ENCODE measurements at places on chromosomes 2 and 18. TPM values are rescaled to one million over a fixed set of nuclear protein-coding genes. Genes with fewer than 3 reads are reported as not detected.

The DNER gene
- total RNA-seq: not detected

The CHRND gene
- total RNA-seq: not detected

DNA sequence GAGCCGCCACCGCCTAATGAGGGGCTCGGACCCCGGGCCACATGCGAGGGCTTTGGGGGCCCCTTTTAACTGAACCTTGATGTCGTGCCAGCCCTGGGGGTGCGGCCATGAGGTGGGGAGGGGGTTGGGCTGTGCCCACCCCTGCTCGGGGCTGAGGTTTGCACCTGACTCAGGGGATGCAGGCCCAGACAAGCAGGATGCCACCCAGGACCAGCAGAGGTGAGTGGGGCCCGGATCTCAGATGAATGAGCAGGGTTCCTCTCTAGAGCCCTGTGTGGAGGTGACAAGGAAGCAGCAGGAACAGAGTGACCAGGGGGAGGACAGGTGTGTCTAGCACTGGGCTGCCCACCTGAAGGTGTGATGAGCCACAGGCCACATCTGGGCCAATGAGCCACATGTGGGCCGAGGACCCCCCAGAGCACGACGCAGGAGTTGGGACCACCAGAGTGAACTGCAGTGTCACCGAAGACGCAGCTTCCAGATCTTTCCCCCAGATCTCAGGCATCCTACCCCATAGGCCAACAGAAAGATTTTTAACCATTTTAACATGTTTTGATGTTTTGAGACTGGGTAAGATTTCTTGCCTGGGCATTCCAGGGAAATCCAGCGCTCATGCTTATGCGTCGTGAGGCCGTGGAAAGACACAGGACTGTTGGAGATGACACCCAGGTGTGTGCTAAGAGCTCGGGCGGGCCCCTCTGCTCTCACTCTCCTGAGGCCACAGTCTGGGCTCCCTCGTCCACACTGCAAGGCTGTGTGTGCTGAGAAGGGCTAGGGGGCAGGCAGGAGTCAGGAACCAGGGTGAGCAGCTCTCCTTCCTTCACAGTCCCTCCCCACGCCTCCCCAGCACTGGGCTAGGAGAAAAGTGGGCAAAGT is 73.6 kb downstream of the DDX1 start:
- DNase-seq: no peak

DNA sequence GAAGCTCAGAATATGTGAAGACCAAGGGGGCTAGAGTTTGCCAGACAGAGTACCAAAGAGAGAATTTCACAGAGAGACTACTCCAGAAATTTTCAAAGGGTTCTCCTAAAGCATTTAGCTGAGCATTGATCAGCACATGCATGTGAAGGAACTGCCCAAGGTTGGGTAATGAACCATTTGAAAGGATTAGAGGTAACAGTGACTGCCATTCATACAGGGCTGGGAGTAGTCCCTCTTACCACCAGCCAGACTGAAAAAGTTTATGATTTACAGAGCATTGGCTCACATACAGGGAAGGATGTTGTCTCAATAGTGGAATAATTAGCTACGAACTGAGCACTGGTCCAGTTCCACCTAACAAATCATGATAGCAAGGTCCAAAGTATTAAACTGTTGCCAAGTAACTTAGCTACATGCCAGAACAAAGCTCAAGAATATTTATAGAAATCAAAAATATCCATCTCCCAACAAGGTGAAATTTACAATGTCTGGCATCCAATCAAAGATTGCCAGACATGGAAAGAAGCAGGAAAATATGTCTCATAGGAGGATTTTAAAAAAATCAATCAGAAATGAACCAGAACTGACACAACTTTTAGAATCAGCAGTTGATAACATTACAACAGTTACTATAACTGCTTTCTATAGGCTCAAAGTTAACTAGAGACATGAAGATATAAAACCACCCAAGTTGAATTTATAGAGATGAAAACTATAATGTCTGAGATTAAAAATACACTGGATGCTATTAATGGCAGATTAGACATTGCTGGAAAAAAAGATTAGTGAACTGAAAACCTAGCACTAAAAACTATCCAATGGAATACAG is 25.7 kb upstream of the RNF103 start:
- DNase-seq: no peak

DNA sequence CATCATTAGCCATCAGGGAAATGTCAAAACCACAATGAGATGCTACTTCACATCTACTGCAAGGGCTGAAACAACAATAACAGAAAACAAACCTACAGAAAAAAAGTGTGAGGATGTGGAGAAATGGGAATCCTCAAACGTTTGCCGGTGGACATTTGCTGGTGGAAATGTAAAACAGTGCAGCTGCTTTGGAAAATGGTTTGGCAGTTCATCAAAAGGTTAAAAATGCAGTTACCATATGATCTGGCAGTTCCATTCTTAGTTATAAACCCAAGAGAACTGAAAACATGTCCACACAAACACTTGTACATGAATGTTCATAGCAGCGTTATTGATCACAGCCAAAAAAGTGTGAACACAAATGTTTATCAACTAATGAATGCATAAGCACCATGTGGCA is 44.2 kb downstream of the PROC start:
- no peak for DNase-seq

DNA sequence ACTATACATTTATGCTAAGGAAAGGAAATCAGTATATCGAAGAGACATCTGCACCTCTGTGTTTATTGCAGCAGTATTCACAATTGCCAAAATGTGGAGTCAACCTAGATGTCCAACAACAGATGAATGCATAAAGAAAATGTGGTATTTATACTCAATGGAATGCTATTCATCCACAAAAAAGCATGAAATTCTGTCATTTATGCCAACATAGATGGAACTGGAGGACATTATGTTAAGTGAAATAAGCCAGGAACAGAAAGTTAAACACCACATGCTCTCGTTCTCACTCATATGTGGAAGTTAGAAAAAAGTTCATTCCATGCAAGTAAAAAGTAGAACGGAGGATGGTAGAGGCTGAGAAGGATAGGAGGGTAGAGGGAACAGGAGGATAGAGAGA is 59.5 kb downstream of the TWSG1 start:
- DNase-seq: no peak
